Left hindlimb (tissue), 1 donor: ENCODE measurements at places on chromosomes 16 and 17.

DNA sequence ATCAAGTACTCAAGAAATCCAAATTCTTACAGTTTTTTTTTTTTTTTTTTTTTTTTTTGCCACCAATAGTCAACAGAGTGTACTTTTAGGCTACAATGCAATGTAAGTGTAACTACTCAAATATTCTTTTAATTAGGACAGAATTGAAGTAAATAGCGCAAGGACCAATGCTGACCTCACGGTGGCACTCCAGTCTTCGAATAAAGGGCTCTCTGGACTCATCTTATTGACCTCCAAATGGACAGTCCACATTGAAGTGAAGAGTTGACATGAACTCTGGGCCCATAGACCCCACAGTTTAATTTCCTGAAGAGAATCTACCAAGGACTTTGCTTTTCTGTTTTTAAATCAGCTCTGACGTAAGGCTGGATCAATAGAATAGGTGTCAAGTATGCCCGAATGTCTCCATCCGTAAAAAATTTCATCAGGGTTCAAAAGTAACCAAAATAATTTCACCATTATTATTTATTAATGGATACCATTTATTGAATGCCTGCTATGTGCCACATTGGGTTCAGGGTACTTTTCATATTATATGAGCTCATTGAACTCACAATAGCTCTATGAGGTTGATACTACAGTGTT, 7.3 kb upstream of the DDX52 start:
- no peak for DNase-seq

- no peak for DNase-seq
Measured at GRCh38 chr17:16938031-16938430, 33.9 kb downstream of the TNFRSF13B start.

GRCh38 chr17:77127735-77128361, 12.9 kb upstream of the SEC14L1 start:
- DNase-seq = peak; percentile 51

DNA sequence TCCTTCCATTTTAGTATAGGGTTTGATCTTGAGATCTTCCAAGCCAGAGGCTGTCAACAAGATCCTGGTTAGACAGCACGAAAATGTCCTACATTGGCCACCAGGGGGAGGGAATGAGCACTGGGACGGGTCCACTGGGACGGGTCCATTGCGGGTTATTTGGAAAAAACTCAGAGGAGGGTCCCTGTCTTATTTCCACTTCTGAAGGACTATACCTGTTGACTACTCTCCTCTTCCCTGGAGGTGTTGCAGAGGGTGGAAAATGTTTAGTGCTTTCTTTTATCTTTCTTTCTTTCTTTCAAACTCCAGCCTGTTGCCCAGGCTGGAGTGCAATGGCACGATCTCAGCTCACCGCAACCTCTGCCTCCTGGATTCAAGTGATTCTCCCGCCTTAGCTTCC, 2.5 kb downstream of the TTLL6 start:
- DNase-seq = no peak

DNA sequence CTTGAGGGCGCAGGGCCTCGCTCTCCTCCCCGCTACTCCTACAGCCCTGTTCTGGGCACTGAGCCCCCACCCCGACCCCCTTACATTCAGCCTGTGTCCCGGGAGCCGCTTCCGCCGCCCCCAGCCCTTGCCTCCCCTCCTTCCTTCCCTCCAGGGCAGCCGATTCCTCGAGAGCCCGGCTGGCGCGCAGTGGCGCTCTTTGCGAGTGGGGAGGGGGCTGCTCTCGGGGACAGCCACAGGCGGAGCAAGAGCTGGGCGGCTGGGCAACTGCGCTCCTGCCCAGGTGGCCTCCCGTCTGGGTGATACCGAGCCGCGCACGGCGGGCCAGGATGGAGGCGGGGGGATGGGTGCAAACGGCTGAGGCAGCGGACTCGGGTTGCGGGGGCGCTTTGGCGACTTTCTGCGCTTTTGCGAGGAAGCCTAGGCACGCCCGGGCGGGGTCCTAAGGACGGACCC, 1.2 kb downstream of the MMP15 start:
- DNase-seq = no peak

GRCh38 chr17:55690105-55690508, 32.6 kb downstream of the TMEM100 start:
- DNase-seq = no peak

DNA sequence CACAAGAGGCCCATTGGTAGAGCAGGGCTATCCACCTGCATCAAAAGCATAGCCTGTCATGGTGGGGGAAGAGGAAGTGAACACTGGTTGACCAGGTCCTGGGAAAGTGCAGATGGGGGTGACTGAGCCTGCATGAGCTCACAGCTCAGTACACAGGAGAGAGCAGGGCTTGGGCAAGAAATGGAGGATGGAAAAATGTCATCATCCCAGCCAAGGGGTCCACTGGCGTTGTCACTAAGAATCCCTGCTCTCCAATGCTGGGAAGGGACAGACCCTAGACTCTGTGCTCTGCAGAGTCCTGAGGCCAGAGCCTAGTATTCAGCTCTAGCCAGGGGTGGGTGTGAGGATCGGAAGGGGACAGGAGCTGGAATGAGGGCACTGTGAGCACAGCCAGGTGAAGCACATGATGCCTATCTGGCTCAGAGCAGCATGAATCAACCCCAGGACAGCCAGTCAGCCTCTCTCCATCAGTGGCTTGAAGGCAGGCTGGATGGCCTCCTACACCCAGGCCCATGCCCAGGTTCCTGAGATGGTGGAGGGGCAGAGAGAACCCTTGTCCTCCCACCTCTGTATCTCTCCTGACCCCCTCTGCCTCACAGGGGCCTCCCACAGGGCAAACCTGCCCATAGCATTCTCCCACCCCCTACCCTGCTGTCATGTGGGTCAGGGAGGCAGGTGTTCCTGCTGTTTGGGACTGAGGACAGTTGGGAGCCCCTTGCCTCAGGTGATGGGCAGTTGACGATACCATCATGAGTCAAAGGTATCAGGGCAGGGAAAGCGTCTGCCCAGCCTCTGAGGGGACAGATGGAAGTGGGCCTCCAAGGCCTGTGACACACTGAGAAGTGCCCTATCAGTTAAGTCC, 13.8 kb upstream of the CTCF start:
- DNase-seq = no peak

DNA sequence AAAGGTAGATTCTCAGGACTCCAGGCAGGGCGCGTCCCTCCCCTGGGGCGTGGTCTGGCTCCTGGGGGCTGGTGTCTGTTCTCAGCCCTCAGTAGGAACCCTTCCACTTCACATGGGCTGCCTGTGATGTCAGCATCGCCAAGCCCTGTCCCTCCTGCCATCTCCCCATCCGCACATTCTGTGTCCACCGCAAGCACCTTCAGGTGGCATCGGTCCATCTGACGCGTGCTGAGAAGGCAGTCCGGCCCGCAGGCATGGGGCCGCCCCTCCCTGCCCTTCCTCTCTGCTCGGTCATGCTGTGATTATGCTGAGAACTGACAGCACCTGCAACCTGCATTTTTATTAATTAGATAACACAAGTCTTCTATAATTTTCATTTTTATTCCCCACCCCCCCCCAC, 12.7 kb upstream of the DNAH17 start:
- DNase-seq = peak; percentile 6

GRCh38 chr16:85086347-85087291, 25.7 kb downstream of the CIBAR2 start:
- DNase-seq = peak; percentile 70

- DNase-seq = peak; percentile 46
Measured at GRCh38 chr16:81831722-81832126, 52.6 kb downstream of the PLCG2 start.

DNA sequence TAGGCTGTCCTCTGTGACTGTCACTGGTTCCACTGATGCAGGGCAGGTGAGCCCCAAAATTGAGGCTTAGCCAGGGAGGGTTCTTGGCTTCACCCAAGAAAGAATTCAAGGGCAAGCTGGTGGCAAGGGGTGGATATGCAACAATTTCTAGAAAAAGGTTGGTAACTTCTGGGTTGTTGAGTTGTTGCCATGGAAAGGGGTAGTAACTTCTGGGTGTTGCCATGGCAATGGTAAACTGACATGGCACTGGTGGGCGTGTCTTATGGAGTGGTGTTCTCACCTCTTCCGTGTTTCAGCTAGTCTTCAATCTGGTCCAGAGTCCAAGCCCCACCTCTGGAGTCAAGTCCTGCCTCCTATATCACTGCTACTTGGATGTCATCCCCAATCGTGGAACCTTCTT, 9.5 kb upstream of the GUCY2D start:
- no peak for DNase-seq

- DNase-seq = no peak
Measured at GRCh38 chr17:10516065-10516464, 2.3 kb downstream of the MYH1 start.

GRCh38 chr17:14510136-14510535, 209.3 kb downstream of the HS3ST3B1 start:
- no peak for DNase-seq

DNA sequence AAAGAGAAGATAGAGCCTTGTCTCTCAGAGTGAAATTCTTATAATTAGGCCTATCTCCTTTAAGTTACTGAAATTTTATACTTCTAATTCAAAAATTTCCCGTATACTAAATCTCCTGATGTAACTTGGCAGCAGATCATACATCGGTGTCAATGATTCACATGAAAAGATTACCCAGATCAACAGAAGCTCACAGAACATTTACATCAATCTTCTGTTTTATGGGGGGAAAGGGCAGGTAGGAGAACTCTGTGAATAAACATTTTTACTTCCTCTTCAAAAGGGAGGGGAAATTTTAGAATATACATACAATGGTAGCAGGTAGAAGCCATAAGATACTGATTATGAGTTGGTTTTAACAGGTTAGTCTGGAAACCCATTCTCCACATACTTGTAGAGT, 43.1 kb downstream of the PHLPP2 start:
- DNase-seq = no peak

GRCh38 chr16:81453091-81453728, 8.6 kb downstream of the CMIP start:
- DNase-seq = no peak

GRCh38 chr17:3750926-3751325, 27.2 kb downstream of the HASPIN start:
- no peak for DNase-seq

- no peak for DNase-seq
Measured at GRCh38 chr16:23365602-23366240, 63.6 kb downstream of the SCNN1B start.

- no peak for DNase-seq
Measured at GRCh38 chr17:78322858-78323455, 36.9 kb downstream of the SOCS3 start.

GRCh38 chr16:14307059-14307526, 236.0 kb downstream of the MRTFB start:
- DNase-seq = no peak

GRCh38 chr16:71758293-71758760, 33.8 kb upstream of the PHLPP2 start:
- no peak for DNase-seq

- no peak for DNase-seq
Measured at GRCh38 chr16:65697521-65697920, 575.7 kb upstream of the CDH11 start.

DNA sequence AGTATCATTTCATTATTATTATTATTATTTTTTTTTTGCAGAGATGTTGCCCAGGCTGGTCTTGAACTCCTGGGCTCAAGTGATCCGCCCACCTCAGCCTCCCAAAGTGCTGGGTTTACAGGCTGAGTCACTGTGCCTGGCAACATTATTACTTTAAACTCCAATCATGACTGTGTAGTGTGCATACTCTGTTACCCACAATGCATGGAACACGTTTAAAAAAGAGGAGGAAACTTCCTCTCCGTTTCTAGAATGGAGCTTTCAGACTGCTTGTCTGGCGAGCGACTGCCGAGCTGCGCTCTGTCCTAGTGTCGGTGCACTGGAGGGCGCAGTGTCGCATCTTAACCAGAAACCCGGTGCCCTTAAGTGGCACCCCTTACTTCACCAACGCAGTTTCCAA, 22.1 kb upstream of the FASN start:
- no peak for DNase-seq

DNA sequence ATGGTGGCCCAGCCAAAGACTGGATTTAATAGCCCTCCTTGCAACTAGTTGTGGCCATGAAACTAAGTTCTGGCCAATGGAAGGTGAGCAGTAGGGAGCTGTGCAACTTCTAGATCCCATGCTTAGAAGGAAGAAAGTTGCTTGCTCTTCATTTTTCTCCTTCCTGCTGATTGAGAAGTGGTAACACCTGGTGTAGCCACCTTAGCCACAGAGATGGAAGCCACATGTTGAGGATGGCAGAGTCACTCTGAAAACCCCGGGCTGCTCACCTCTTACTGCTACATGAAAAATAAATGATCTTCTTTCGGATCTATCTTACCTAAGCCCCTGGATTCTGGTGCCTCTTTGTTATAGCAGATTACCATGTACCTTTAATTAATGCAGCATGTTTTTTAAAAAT, 10.3 kb upstream of the ATP5MC1 start:
- DNase-seq = no peak

- peak; percentile 77 for DNase-seq
Measured at GRCh38 chr17:82859431-82860403, 19.9 kb upstream of the ZNF750 start.

- DNase-seq = no peak
Measured at GRCh38 chr16:22726868-22727267, 87.1 kb upstream of the HS3ST2 start.

GRCh38 chr17:50562242-50563091, 2.0 kb downstream of the CACNA1G start:
- DNase-seq = no peak

GRCh38 chr16:29897333-29897732, 2.0 kb downstream of the SEZ6L2 start:
- DNase-seq = no peak

DNA sequence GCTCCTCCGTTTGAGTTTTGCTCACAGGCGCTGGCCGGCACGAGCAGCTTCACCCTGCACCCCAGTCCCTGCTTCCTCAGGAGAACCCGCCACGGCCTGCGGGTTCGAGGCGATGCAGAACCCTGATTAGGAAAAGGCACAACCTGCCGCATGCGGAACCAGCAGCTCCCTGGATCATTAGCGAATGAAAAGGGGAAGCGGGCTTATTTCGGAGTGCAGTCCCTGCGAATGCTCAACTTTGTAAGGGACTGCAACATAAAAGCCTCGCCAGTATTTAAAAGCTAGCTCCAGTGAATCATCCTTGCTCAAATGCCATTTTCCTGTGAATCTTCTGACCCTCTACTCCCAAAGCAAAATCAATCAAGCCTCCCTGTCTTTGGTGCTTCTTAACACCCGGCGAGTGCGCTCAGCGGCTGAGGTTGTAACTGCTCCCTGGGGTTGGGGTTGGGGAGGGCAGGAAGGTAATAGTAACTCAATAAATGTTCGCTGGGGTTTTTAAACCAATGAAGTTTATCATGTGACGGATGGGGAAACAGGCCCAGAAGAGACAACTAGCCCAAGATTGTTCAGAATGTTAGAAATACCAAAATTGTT, 678 bp upstream of the AKAP10 start:
- no peak for DNase-seq
